ENCODE measurements at places on chromosomes 7 and 10. TPM values are rescaled to one million over a fixed set of nuclear protein-coding genes. Genes with fewer than 3 reads are reported as not detected.
A peak's percentile ranks its signal among the peaks of the same experiment; 100 is the strongest.

GRCh38 chr10:9762966-9763656 is 1254.6 kb upstream of the CELF2 start:
- no peak for DNase-seq

DNA sequence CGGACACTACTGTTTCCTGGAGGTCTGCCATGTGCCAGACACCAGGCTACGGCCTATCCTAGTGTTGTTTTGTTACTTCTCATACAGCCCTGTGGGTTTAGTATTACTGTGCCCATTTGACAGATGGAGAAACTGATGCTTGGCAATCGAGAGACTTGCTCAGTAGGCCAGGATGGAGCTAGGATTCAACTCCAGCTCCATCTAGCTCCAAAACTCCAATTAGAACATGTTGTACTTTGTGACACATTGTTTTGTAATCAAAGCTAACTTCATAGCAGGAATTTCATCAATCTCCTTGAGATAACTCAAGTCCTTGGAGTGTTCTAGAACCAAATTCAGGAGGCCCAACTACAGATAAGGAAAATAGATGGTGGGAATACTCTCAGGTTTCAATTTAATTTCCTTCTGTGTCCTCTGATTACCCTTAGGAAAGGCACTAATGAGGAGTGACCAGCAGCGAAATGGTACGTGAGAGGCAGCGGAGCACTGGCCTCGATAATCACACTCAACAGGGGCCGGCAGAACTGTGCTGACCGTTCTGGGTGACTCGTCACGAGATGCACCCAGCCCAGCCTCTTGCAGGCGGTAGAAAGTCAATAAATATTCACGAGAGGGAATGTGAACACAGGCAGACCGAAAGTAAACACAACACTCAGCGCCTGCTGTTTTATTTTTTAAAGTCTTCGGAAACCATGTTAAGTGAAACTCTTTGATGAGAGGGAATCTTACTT is 269.6 kb upstream of the NEBL start:
- no peak for DNase-seq

GRCh38 chr7:24917510-24918239 is 62.3 kb downstream of the OSBPL3 start:
- DNase-seq, result no peak

DNA sequence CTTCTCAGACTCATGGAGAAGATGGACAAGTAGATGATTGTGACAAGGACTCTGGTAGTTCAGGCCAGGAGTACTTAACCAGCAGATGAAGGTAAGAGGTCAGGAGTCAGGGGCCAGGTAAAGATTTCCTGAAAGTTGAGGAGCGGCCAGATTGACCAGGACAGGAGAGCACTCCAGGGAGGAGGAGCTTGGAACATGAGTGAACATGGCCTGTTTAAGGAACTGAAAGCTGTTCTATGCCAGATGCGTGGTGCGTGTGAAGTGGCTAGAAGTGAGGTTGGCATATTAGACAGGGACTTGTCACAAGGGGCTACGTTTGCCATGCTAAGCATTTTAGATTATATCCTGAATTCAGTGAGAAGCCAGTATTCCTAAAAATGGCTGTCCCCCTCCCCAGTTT is 157.2 kb downstream of the WNT2 start:
- DNase-seq, result no peak

- DNase-seq, result no peak
Measured at GRCh38 chr7:148330822-148331221, 259.7 kb upstream of the C7orf33 start.

DNA sequence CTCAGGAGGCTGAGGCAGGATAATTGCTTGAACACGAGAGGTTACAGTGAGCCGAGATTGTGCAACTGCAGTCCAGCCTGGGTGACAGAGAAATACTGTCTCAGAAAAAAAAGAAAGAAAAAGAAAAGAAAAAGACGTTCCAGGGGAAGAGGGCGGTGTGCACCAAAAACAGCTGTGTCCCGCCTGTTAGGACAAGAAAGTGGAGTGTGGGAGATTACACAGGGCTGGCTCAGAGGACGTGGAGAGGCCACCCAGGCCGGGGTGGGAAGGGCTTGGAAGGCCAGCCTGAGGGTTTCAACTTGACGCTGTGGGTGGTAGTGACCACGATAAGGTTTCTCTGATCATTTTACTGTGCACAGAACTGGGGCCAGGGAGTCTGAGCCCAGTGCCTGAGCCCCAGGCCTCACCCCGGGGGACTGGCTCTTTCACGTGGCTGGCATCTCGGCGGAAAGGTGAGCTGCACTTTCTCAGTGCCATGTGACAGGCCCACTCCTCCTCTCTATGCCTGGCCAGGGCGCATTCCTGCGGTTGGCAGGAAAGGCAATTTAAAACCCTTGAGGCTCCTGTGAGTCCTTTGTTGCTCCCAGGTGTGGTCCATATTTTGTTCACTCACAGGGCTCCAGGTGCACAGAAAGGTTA is 13.9 kb downstream of the RHBDD2 start:
- DNase-seq, result peak; percentile 72

Gene ARHGEF35
- total RNA-seq, result 0.94 TPM

All from left ventricle myocardium superior (tissue), 1 donor.